Amniotic stem cell (primary cell): ENCODE measurements at places on chromosomes 7 and 10.

DNA sequence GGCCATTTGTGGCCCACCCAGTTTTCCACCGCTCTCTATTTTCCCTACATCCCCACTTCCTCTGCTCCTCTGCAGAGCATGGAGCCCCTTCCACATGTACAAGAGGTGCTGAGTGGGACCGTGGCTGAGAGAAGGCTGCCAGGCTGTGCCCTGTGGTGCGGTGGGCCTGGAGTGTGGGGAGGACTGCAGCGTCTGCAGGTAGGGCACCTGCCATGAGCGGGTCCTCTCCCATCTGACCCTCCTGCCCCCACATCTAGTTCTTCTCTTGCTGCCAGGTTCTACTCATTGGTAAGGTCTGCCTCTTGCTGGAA, 145.6 kb upstream of the FAM20C start:
- DNase-seq, result no peak

DNA sequence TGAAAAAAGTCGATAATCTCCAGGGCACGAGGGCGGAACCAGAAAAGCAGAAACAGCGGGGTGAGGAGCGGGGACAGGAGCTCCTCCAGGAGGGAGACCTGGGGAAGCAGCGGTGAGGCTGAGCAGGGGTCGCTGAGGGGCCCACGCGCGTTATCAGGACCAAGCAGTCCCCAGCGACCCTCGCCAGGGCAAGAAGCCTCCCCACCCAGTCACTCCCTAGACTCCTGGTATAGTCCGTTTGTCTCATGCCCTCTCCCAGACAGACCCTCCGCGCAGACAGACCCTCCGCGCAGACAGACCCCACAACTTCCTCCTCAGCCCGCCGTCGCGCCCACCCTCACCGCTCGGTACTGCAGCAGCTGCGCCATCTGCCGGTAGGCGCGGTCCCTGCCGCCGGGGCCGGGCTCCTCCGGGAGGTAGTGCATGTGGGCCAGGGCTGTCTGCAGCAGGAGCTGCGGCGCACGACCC, 6.3 kb downstream of the ATG9B start:
- DNase-seq, result no peak

DNA sequence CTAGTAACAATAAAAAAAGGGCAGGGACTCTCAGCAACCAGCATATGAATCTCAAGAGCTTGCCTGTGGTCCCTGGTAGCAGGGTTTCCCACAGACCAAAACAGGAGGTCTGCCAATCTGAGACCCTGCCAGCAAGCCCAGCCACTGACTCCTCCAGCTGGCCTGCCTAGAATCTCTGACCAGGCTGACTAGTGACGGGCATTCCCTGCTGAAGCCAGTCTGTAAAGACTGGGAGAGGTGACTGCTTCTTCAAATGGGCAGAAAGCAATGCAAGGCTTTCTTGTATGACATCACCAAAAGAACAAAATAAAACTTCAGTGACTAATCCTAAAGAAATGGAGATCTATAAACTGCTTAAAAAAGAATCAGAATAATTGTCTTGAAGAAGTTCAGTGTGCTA, 249.4 kb downstream of the TCF7L2 start:
- peak; percentile 38 for DNase-seq

- no peak for DNase-seq
Observed at GRCh38 chr7:20440472-20441105, 109.9 kb downstream of the ITGB8 start.

DNA sequence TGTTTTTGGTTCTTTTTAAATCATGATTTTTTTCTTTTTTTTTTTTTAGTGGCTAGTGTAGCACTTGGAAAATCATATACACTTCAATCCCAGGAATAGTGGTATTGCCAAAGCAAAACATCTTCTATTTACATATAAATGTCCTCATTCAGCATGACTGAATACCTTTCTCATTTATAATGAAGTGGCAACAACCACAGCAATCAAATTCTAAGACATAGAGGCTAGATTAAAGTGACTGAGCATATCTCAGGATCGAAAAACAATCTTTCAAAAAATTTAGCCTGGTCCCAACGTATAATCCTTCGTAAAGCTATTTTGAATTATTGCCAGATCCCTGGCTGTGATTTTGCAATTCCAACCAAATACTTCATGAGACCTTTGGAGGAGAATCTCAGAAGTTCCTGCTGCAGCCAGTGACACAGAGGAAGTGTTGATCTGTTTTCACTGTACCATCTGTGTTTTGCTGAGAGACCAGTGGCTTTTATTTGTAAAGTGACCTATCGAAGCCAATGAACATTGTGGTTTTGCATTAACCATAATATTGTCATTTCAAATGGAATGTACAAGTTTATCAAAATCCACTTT, 29.8 kb upstream of the SP8 start:
- DNase-seq, result no peak

GRCh38 chr10:100174699-100175677, 10.8 kb downstream of the ERLIN1 start:
- DNase-seq, result no peak

GRCh38 chr10:53356616-53357349, 584.2 kb upstream of the MBL2 start:
- no peak for DNase-seq
